ENCODE measurements at places on chromosomes 3 and 15.
A peak's percentile ranks its signal among the peaks of the same experiment; 100 is the strongest.

DNA sequence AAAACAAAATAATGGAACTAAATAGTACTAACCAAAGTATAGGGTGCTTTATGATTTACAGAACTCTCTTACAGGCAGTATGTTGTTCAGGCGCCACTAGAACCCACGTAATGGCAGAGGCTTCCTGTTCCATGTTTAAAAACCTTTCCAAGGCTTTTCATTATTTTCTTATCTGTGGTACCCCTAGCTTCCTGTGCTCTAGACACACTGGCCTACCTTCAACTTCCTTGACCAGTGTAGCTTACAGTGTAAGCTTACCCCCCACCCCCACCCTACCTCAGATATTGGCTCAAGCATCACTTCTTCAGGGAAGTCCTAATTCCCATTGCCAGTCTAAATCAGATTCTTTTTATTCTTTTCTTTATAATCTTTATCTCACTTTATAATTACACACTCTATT lies 2.9 kb downstream of the NR2C2 start:
- DNase-seq: no peak

- no peak for DNase-seq
Observed at GRCh38 chr3:72891053-72891855, 3.4 kb downstream of the GXYLT2 start.

GRCh38 chr15:25508369-25509002 lies 69.7 kb upstream of the UBE3A start:
- DNase-seq: no peak

GRCh38 chr3:45592830-45593707 lies 1.5 kb upstream of the LIMD1 start:
- peak; percentile 98 for DNase-seq

GRCh38 chr3:105938806-105939205 lies 70.0 kb upstream of the CBLB start:
- no peak for DNase-seq

DNA sequence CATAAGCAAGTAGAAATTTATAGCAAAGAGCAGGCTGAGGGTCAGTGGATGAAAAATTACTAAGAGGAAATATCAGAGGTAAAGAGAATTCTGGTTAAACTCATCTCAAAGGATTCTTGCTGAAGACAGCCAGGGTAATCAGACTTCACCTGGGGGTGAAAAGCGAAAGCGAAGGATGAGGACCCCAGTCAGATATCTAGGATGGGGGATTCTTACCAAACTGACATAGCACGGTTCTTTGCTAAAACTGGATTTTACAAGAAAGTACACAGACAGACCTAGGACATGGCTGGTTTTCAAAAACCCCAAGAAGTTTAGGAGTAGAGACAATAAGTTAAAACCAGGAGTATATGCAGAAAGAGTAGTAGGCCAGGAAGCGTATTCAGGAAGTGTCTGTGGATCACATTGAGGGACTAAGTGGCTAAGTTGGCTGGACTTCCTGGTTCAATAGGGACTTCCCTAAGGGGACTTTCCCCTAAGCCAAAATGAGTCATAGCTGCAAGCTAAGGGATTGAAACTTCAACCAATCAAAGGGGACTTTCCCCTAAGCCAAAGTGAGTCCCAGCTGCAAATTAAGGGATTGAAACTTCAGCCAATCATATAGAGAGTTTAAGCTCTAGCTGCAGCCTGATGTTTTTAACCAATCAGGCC lies 2.4 kb upstream of the CFAP91 start:
- no peak for DNase-seq

GRCh38 chr15:61700803-61701202 lies 359.4 kb downstream of the VPS13C start:
- DNase-seq: no peak

- no peak for DNase-seq
Observed at GRCh38 chr3:72101494-72101893, 316.5 kb upstream of the PROK2 start.

DNA sequence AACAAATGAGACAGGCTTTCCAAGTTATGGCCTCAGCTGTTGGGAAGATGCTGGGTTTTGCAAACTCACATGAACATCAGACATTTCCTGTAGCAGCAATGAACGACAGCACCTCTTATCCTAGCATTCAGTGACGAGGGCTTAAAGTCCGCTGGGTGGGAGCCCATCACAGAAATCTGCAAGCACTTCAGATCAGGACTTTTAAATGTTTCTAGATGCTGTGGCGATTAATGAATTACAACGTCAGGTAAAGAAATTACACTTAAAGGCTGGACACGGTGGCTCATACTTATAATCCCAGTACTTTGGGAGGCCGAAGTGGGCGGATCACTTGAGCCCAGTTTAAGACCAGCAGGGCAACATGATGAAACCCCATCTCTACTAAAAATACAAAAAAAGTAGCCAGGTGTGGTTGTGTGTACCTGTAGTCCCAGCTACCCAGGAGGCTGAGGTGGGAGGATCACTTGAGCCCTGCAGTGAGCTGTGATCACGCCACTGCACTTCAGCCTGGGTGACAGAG lies 3.9 kb downstream of the AEN start:
- DNase-seq: no peak

- DNase-seq: no peak
Observed at GRCh38 chr3:114144909-114145688, 33.8 kb downstream of the DRD3 start.

- no peak for DNase-seq
Observed at GRCh38 chr3:184498986-184499606, 62.5 kb upstream of the EPHB3 start.

- DNase-seq: no peak
Observed at GRCh38 chr3:30286007-30286669, 320.3 kb upstream of the TGFBR2 start.

GRCh38 chr3:86948822-86949221 lies 42.1 kb downstream of the VGLL3 start:
- DNase-seq: no peak

DNA sequence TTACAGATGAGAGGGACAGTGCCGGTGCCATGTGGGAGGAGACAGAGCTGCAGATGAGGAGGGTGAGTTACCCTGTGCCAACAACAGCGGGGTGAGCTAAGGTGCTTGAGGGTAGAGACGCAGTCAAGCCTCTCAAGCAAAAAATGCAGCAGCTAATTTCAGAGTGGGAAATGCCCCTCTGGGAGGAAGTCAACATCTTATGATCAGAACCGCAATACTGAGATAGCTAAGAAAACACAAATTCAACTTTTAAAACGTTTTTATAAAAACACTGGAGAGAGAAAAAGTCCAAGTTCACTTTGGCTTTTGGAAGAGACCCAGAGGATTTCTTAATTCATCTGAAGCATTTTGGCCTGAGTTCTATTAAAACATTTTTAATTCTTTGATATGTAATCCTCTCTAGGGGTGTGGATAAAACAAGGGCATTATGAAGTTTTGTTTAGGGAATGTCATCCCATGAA lies 319.2 kb downstream of the SLC9A9 start:
- DNase-seq: no peak

- DNase-seq: no peak
Observed at GRCh38 chr15:78762985-78763795, 48.1 kb downstream of the ADAMTS7 start.

All from endodermal cell (in vitro differentiated cells).